ENCODE measurements at places on chromosomes 13 and 19. TPM values are rescaled to one million over a fixed set of nuclear protein-coding genes. Genes with fewer than 3 reads are reported as not detected.

DNA sequence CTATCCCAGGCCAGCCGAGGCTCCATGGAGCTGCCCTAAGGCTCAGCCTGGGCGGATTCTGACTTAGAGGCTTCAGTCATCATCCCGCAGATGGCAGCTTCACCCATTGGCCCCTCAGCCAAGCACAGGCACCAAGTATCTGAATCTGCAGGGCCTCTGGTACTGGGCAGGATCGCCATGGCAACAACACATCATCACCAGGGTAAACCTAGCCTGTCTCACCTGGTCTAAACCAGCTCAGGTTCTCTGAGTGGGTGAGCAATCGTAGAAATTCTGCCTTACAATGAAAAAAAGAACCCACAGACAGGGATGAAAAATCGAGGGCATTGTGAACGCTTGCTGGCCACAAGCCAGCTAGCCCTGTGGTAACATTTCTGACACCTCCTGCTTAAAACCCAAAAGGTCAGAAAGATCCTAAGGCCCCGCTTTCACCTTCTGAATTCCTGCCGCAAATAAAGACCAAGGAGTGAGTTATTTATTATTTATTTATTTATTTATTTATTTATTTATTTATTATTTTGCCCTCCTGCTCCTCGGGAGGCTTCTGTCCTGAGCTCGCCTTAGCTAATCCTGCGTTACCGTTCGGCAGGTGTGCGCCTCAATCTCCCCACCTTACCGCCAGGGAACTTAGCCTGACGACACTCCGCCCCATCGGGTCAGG, 12.0 kb upstream of the CEACAM21 start:
- DNase-seq, result no peak

DNA sequence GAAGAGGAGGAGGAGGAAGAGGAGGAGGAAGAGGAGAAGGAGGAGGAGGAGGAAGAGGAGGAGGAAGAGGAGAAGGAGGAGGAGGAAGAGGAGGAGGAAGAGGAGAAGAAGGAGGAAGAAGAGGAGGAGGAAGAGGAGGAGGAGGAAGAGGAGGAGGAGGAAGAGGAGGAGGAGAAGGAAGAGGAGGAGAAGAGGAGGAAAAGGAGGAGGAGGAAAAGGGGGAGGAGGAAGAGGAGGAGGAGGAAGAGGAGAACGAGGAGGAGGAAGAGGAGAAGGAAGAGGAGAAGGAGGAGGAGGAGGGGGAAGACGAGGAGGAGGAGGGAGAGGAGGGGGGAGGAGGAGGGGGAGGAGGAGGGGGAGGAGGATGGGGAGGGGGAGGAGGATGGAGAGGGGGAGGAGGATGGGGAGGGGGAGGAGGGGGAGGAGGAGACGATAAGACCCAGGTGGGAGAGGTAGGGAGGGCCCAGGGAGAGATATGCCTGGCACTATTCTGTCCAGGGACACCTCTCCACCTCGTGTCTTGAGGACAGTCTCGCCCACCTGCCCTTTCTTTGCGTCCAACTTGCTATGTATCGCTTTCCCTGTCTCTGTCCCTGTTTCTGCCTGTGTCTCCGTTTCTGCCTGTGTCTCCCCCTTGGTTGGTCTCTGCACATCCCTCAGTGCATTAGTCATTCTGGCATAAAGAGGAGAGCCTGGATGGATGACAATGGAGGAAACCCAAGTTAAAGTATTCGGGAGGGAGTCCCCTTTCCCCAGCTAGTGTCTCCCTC, 7.1 kb upstream of the KLK5 start:
- no peak for DNase-seq

DNA sequence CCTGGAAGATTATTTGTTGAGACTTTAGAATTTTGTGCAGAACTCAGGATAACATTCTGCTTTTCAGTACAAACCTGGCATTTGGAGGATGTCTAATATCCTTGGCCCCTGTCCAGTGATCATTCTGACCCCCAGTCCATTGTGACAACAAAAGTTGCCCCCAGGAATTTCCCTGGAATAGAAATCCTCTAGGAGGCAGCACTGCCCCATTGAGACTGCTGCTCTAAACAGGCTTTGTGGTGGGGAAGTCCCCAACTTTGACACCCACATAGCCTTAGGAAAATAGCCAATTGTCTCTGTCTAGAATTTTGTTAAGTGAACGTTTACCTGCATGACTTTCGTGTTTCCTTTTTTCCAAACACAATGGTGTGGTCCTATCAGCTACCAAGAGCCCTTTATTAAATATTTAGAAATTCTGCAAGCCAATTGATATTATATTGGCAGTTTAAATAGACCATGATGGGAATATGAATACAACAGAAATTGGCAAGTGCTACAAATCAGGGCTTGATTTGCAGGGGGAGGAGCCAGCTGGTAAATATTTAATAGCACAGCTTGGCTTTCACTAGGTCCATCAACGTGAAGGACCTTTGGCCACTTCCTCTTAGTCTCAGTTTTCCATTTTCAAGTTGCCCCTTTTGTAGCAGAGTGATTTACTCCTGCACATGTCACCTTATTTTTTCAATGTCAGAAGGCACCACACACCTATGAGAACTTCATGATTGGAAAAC, 451.7 kb downstream of the EFNB2 start:
- DNase-seq, result no peak

- DNase-seq, result no peak
Measured at GRCh38 chr13:113238536-113238935, 29.1 kb downstream of the CUL4A start.

Gene SLC8A2
- not detected for total RNA-seq

Gene PSG6
- not detected for total RNA-seq

Measured in spleen (tissue), 13 donors.